DMS79 treated with DMSO at 0.1 percent for 48 hours (cell line): ENCODE measurements at places on chromosomes 16 and 17.

DNA sequence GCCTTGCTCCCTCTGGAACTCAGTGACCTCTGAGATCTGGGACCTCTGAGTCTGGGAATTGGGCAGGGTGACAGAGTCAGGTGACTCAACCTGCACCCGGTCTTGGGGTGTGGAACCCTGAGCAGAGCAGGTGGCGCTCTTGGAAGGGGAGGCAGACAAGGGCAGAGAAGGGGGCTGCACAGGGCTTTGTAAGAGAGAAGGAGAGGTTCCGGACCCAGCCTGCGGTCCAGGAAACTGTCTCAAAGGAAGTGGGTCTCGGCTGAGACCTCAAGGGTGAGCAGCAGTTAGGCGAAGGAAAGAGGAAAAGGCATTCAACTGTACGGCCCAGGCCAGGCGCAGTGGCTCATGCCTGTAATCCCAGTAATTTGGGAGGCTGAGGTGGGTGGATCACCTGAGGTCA lies 10.0 kb upstream of the RIPOR1 start:
- DNase-seq = no peak

DNA sequence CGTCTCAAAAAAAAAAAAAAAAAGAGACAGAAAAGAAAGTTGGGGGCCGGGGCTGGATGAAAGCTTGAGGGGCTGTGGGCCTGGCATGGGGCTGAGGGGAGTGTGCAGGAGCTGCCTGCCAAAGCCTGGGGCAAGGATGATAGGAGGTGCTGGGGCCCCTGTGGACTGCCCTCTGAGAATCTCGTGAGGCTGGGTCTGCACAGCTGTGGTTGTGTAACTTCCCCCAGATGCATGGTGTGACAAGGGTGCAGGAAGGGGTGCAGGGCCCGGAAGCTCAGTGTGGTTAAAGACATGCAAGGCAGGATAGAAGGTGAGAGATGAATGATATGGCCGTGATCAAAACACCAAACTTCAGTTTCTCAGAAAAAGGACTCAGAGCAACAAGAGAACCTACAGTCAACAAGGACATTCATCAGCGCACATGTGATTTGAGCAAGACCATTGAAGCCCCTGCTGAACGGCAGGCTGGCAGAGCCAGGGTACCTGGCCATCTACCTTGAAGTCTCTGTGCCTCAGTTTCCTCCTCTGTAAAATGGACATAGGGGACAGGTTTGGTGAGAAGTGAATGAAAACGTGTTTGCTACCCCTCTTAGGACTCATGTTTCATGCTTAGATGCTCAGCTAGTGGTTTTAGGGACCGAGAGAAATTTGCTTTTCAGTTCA lies 9.6 kb downstream of the IL32 start:
- no peak for DNase-seq

- DNase-seq = no peak
These were observed 2.6 kb upstream of the ANKFN1 start for GRCh38 chr17:56150649-56151048.

DNA sequence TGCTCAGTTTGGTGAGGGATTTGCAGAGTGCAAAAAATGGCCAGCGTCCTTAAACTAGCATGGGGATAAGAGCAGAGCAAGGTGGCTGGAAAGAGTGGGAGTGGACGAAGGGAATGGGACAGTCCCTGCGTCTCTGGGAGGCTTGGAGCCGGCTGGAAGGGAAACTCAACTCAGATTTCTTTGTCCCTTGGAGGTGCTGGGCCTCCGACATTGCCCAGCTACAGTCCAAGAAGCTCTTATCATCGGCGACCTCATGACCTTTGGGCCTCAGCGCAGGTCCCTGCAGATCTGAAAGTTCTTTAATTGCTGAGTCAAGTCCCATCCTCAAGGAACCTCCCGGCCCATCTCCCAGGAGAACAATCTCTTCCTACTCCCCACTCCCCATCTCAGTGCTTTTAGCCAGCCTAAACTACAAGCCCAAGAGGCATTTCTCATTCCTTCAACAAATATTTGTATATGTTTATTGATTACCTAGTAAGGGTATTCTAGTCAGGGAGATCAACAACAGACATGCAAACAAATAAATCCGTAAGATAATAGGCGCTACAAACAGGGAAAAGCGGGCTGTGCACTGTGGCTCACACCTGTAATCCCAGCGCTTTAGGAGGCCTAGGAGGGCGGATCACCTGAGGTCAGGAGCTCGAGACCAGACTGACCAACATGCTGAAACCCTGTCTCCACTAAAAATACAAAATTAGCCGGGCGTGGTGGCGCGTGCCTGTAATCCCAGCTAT lies 985 bp upstream of the TMEM107 start:
- DNase-seq = no peak

GRCh38 chr16:35753559-35754390 lies 2294.4 kb downstream of the TP53TG3F start:
- no peak for DNase-seq

DNA sequence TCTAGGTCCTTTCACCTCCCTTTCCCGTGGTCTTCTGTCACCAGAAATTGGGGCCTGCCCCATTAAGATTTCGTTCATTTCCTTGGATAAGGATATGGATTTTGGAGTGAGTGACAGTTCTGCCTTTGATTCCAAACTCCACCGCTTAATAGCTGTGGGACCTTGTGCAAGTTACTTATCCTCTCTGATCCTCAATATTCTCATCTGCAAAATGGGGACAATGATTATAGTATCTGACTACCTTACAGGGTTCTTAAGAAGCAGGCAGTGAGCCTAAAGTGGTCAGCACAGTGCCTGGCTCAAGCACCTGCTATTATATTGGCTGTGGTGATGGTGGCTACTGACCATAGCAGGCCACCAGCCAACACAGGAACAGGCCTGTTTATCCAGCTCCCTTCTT lies 15.6 kb downstream of the TBKBP1 start:
- no peak for DNase-seq

DNA sequence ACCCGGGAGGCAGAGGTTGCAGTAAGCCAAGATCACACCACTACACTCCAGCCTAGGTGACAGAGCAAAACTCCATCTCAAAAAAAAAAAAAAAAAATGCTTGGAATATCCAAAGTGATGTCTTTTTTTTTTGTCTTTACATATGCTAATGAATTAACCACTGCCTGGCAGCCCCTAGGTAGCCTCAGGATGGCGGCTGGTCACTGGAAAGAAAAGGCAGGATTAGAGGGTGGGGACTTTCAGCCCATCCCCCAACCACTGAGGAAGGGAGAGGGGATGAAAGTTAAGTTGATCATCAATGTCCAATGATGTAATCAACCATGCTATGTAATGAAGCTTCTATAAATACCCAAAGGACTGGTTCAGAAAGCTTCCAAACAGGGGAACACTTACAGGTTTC lies 26.8 kb downstream of the RNF157 start:
- DNase-seq = no peak

DNA sequence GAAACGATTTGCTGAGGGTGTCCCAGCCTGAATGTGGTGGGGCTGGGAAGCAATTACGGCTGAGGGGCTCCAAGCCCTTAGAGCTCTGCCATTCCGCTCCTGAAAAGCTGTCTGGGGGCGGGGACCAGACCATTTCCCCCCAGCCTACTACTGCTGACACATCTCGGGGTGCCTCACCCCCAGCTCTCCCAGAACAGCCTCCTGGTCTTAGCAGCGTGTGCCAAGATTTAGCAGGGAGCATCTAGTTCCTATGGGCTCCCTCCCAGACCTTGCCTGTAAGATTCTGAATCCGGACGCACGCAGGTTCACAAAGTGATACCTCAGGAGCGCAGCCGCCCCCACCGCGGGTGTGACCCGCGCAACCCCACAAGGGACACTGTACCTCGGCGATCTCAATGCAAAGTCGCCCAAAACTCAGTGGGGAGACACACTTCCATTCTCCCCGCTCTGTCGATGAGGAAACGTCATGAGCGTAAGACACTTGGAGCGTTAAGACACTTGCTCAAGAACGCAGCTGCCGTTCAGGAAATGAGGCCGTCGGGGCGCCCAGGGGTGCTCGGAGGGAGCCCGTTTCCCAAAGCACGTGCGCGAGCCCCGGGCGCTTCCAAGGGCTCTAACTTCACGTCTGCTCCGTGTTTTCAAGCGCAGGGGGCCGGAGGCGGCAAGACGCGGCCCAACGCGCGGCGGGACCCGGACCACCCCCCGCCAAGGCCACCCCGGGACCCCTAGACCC lies 629 bp downstream of the GEMIN4 start:
- DNase-seq = peak; percentile 22

- DNase-seq = peak; percentile 52
These were observed 1.3 kb downstream of the ZNF821 start for GRCh38 chr16:71882505-71883167.

- peak; percentile 70 for DNase-seq
These were observed 2.7 kb upstream of the MLLT6 start for GRCh38 chr17:38702166-38702915.

DNA sequence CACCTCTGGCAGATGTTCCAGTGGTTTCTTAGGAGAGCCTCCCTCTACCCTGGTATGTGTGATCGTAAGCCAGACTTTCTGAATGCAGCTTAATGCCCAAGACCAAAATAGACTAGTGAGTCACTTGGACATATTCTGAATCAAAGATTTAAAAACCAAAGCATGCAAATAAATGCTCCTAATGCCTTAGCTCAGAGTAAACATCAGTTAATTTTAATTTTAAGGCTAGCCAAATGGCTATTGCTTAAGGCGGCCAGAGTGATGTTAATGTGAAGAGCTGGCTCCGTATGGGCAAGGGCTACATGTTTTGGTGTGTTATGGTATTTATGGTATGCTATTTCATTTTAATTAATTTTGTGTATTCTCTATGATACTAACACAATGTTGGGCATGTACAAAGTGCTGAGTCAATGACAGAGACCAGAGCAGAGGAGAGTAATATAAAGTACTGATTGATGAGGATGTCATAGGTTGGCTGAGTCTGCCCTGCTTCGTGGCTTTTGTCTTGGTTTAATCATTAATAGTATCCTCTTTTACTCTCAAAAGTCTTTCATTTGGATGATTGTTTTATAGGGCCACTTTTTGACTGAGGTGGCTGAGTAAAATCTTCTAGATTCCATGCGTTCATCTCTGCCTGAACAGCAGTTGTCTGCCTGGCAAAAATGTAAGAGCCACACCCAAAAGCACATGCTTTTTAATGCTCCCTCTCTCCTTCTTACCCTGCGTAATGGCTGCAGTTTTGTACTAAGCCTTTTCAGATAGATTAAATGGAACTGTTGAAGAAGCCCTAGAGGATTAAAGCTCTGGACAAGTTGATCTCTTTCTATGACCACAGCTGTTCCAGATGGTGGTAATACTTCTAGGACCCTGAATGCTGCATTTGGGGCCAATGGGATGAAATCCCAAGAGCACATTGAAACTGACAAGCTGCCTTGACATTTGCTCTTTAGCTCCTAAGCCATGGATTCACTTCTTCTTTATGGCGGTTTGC lies 59.6 kb downstream of the MAP2K6 start:
- no peak for DNase-seq

DNA sequence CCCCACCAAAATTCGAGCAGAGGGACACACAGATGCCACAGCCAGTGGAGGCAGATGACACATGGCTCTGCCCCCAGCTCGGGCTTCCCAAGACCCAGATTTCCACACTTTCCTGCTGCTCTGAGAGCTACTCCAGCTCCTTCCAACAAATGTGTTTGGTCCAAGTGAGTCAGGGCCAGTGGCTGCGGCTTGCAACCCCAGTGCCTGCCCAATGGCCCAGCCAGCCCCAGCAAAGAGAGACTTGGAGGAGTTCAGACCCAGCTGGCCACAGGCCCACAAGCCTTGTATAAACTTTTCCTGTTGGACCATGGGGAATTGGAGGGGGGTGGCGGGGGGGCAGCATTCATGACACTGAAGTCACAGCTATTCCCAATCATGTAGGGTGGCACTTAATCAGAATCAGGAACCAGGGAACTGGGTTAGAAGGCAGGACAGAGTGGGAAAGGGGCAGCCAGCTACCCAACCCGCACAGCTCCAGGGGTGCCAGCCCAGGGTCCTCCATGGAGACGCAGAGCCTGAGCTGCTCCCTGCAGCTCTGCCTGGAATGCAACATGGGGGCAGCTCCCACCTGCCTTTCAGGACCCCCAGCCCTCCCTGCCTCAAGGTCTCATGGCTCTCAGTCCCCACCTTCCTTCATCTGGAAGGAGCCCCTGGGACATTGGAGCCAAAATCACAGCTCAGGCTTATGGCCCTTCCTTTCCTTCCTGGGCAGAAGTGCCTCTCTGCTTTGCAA lies 17.5 kb upstream of the C16orf78 start:
- DNase-seq = no peak
